ENCODE measurements at places on chromosomes 12 and 14.

DNA sequence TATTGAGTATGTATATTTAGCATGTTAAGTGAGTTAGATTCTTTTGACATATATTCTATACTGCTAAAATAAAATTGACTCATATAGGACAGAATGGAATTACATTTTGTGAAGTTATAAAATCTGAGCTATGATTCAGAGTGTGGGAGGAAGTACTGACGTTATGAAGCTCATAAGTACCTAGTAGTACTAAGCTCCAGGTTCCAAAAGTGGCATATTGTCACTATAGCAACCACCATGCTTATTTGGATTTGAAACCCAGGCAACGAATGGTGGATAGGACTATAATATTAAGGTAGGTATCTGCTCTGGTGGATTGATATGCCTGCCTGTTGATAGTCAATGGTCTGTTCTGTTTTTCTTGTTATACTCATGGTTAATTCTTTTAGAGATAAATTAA lies 2.2 kb upstream of the FBXO33 start:
- no peak for DNase-seq

GRCh38 chr12:130846369-130846768 lies 7.3 kb upstream of the STX2 start:
- no peak for DNase-seq

GRCh38 chr12:109864916-109865315 lies 15.4 kb downstream of the GLTP start:
- DNase-seq: no peak

DNA sequence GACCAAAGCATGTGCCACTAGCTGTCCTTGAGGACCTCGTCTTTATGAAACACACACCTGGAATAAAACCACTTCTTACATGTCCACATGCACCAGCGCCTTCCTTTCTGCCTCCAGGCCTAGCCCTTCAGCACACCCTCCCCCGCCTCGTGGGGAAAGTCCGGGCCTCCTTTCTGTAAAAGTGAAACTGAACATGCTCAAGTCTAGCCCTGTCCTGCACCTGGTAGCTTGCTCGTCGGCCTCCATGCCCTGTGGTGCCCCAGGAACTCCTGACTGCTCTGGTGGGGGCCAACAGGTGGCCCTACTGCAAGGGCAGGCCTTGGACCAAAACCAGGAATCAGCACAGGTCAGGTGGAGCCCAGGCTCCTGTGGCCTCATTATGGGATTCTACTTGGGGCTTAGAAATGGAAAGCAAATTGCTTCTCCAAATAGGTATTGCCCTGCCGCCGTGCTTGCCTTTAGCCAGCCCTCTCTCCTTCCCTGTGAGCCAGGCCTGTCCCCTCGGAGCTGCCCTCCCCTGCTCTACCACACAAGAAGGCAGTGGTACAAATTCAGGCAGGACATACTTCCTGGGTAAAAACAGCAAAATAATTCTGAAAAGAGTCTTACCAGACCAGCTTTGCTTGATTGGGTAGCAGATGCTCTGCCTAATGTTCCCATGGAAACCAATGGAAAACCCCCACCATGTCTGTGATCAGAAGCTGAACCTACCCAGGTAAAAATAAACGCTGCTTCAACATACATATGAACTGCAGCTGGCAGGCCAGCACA lies 43.5 kb downstream of the ERH start:
- DNase-seq: no peak

DNA sequence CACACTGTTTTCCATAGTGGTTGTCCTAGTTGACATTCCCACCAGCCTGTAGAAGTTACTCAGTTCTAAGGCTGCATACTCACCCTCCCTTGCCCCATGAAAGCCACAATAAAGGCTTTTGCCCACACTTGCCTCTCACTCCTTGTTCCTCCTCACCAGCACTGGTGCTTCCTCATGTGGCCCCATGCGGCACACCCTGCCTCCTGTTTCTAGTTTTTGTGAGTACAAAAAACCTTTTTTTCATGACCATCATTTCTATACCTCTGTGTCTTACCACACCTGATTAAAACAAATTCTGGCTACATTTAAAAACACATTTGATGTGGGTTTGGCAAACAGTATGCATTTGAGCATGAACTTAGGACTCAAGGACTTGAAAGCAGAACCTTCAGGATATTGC lies 40.7 kb upstream of the RIN3 start:
- DNase-seq: no peak

DNA sequence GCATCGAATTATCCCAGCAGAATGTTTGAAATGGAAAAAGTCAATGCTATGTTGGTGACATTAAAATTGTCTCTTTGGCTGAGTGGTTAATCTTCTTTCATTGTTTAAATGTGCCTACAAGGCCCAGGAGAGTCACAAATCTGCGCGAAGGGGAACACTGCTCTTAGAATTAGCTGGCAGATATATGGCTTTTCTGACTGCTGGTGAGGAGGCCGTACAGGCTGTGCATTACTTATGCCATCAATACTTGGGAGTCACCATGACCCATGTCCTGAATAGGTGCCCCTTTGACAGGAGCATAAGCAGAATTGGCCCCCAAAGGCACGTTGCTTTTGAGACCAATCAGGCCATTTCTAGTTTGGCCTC lies 521.5 kb downstream of the FUT8 start:
- DNase-seq: no peak

DNA sequence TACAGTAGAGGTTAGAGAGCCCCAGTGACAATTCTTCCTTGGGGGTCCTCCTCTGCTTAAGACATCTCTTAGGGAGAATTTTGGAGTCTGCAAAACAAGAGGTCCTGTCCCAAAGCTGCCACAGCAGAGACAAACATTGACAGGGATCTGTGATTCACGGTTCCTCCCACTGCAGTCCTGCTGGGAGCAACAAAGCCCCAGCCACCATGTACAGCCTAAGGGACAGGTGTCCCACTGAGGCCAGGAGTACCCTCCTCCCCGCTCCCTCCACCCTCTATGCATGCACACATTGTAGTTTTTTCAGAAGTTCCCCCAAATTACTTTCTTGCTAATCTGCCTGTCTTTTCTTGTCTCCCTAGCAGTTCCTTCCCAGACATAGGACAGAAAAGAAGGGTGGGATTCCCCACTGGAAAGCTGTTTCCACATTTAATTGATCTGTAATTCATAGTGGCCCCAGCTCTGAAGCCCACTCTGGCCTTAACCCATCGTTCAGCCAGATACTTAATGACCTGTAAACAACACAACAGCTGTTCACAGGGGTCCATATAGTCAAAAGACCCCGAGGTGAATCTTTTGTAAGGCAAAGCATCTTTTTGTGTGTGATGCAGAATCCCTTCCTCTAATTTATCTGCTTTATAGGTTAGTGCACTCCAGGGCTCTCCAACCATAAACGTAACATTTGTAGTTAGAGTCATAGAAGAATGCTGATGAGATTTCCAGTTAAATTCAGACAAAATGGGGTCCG lies 13.9 kb upstream of the PRICKLE1 start:
- DNase-seq: no peak

DNA sequence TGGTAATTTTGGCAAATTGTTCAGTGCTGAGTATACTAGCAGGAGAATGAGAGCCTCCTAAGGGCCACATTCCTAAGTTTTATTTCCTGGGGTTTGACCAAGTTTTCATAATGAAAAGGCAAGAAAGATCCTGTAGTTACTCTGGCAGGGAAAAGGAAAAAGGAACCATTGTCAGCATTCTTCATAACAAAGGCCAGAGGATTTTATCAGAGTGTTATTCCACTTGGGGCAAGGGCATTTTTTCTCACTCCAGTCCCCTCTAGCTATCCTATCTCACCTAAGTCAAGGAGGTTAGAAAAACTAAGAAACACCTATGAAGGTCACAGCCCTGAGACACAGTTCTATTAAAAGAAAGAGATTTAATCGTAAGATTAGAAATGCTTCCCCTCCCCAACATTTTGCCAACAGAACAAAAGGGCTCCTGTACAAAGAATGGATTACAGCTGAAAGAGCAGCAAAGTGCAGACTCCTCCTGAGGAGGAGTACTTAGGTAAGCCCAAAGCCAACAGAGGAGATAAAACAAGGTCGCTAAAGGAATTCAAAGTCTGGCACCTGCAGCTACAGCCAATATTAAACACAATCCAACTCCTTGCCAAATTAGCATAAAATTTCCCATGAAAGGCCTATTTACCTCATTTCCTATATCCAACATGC lies 162.4 kb downstream of the GALC start:
- DNase-seq: no peak

DNA sequence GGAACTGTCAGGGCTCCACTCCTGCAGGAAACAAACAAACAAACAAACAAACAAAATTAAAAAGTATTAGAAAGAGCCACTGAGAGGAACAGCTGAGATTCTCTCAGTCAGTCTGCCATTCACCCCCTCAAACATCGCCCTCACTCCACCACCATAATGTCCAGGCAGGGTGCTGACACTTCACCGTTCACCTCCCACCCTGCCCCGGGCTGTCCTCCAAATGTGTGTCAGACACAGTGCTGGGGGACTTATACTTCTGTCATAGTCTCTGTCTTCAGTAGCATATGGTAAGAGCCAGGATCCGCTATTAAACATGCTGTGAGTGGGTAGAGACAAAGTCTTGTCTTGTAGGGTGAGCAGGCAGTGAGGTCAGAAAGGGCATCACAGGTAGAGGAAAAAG lies 28.3 kb downstream of the KRT18 start:
- DNase-seq: no peak

DNA sequence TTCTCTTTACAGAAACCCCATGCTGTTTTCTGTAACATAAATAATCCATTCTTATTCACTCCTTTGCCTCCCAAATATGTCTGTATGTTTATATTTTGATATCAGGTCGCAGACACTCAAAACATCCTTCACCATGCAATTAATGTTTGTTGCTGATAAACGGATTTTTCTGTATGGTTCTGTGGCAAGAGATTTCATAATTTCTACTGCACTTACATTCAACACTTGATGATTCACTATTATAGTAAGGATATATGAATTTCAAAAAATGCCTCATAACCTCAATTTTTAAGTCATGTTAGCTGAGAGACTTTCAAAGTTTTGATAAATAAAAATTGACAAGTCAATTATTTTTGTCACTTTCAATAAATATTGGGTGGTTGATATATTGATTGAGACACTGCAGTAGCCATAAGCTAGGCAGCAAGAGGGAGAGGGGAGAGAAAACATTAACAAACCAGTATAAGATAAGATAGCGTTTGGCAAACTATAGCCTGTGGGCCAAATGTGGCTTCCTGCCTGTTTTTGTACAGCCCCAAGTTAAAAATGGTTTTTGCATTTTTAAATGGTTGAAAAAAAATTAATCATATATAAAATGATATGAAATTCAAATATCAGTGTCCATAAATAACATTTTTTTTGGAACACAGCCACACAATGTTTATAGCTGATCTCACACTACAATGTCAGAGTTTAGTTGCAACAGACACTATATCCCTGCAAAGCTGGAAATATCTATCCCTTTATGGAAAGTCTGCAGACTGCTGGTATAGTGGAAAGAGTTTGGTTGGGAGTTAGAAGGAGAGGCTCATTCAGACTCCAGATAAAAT lies 18.3 kb downstream of the ALDH6A1 start:
- DNase-seq: no peak

- DNase-seq: no peak
Measured at GRCh38 chr14:64983439-64984310, 3.0 kb upstream of the FNTB start.

GRCh38 chr12:32084017-32084688 lies 22.5 kb upstream of the BICD1 start:
- no peak for DNase-seq

DNA sequence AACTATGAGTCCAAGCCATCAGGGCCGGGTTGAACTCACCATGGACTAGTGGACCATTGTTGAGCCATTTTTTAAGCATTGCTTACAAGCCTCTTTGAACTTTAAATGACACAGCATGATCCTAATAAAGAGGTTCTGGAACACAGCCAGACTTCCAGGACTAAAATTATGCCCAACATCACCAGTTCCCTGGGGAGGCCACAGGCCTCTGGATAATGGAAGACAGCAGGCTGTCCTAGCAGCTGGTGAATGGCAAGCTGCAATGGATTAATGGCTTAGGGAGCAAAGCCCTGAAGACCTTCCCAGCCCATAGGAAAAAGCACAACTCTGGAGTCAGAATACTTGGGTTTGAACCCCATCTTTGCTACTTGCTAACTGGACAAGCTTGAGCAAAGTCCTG lies 71.3 kb downstream of the FLRT2 start:
- no peak for DNase-seq

- no peak for DNase-seq
Measured at GRCh38 chr12:32947206-32948067, 50.9 kb upstream of the PKP2 start.

DNA sequence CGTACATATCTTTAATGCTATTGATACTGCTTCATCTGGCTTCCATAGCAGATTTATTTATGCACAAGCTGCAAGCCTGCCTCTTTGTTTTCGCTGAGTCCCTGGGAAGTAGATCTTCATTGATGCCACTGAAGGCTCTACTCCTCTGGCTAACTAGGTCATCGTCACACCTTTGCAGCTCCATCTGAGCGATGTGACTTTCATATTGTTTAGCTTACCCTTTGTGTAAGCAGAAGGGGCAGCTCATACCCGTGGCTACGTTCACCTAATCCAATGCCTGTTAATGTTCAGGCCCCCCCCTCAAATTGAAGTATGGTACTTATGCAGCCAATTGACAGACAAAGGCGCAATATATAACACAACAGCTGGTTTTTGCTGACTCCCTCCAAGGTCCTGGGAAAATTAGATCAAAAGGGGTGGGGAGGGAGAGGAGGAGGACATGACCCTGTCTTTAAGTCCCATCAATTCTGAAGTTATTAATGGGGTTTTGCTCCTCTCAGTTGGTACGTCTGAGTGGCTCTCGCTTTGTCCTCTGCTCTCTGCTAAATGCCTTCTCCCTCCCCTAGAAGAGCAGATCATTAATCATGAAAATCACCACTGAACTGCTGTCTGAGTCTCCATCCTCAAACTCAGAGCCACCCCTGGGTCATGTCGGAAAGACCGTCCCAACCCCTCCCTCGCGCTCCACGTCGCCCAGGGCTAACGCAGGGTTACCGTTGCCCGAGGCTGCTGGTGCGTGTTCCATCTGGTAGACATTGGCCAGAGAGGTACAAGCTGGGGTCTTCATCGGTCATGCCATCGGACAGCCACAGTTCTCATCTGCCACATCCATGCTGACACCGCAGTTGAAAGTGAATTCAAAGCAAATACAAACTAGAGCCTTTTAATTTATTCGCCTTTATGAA lies 128.8 kb downstream of the ADGRD1 start:
- no peak for DNase-seq

- no peak for DNase-seq
Measured at GRCh38 chr12:51171884-51172514, 936 bp downstream of the TFCP2 start.

DNA sequence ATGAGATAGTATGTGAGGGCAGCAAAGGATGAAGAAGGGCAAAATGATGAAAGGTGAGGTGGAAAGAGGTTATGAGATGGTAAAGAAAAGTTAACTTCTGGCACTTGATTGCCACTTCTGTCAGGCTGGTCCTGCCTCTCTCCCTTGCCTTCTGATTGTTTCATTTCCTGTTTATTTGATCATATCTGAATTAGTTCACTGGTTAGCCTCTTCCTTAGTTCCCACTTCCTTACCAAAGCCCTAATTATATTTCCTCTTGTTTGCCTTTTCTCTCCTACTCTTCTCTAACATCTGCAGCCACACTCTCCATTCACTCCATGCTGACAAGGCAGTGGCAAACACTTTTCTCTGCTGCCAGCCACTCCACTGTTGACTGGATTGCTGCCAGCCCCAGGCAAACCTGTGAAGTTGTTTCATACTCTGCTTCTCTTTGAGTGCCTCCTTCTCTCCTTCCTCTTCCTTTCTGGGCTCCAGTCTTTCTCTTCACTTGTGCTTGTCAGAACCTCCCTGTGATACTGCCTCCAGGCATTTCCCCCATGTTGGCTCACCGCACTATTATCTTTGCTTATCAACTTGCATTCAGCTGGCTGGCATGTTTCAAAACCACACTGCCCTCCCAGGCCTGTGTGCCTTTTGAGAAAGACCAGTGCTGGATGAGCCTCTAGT lies 8.1 kb downstream of the PNP start:
- no peak for DNase-seq

- DNase-seq: no peak
Measured at GRCh38 chr12:92234533-92234932, 88.9 kb upstream of the BTG1 start.
